ENCODE measurements at places on chromosomes 5 and 9.

GRCh38 chr9:116372081-116372673, 218.6 kb downstream of the PAPPA start:
- no peaks in the 10 kb centered on the region for H3K27me3 ChIP-seq
- no peak overlapping the region for H3K27ac ChIP-seq
- H3K4me3 ChIP-seq = no peak overlapping the region

GRCh38 chr5:175745210-175745609, 87.3 kb downstream of the HRH2 start:
- no peaks in the 10 kb centered on the region for H3K4me1 ChIP-seq
- H3K36me3 ChIP-seq = no peaks in the 10 kb centered on the region
- no peak overlapping the region for H3K27ac ChIP-seq
- DNase-seq = no peak
- no peak overlapping the region for H3K4me3 ChIP-seq
- peaks cover 60% of the 10 kb centered on the region for H3K27me3 ChIP-seq

DNA sequence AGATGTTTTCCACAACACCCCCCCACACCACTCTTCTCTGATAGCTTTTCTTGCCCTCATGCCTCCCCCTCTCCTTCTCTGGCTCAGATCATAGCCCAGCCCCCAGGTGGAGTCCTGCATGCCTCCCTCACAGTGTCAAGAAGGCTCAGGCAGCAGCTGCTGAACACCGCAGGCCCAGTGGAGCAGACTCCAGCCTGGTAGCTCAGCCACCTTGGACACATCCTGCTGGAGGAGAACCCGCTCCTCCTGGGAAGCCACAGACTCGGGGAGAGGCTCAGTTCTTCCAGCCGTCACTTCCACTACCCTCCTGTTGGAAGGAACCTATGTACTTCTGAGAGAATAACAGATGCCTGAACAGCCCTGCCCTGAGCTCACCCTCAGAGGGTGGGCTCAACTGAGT, 143.4 kb downstream of the SPOCK1 start:
- H3K27ac ChIP-seq = no peak overlapping the region
- no peaks in the 10 kb centered on the region for H3K36me3 ChIP-seq
- no peaks in the 10 kb centered on the region for H3K4me1 ChIP-seq
- peaks cover 81% of the 10 kb centered on the region for H3K27me3 ChIP-seq
- no peak overlapping the region for H3K4me3 ChIP-seq

- H3K4me1 ChIP-seq = peaks cover 12% of the 10 kb centered on the region
- no peak overlapping the region for H3K27ac ChIP-seq
- H3K4me3 ChIP-seq = no peak overlapping the region
- DNase-seq = no peak
Measured at GRCh38 chr9:127550282-127550681, 61.8 kb upstream of the STXBP1 start.

- no peak for DNase-seq
- no peaks in the 10 kb centered on the region for H3K27me3 ChIP-seq
- H3K4me3 ChIP-seq = no peak overlapping the region
- peaks cover 4% of the 10 kb centered on the region for H3K36me3 ChIP-seq
Measured at GRCh38 chr5:147626464-147626863, 116.6 kb upstream of the DPYSL3 start.

- H3K4me3 ChIP-seq = no peak overlapping the region
- H3K4me1 ChIP-seq = peaks cover 12% of the 10 kb centered on the region
- DNase-seq = no peak
- no peak overlapping the region for H3K27ac ChIP-seq
- H3K36me3 ChIP-seq = peaks cover 29% of the 10 kb centered on the region
Measured at GRCh38 chr9:123000371-123001068, 32.9 kb upstream of the GPR21 start.

GRCh38 chr5:143938230-143938629, 126.3 kb downstream of the HMHB1 start:
- no peaks in the 10 kb centered on the region for H3K4me1 ChIP-seq
- no peak overlapping the region for H3K27ac ChIP-seq

- H3K4me1 ChIP-seq = peaks cover 41% of the 10 kb centered on the region
- H3K4me3 ChIP-seq = no peak overlapping the region
- no peak for DNase-seq
- no peaks in the 10 kb centered on the region for H3K36me3 ChIP-seq
Measured at GRCh38 chr5:147485046-147485445, 24.8 kb downstream of the DPYSL3 start.

- no peak overlapping the region for H3K4me3 ChIP-seq
- no peak for DNase-seq
- H3K36me3 ChIP-seq = no peaks in the 10 kb centered on the region
- no peak overlapping the region for H3K27ac ChIP-seq
- peaks cover 31% of the 10 kb centered on the region for H3K4me1 ChIP-seq
Measured at GRCh38 chr5:40395251-40395650, 284.5 kb upstream of the PTGER4 start.

DNA sequence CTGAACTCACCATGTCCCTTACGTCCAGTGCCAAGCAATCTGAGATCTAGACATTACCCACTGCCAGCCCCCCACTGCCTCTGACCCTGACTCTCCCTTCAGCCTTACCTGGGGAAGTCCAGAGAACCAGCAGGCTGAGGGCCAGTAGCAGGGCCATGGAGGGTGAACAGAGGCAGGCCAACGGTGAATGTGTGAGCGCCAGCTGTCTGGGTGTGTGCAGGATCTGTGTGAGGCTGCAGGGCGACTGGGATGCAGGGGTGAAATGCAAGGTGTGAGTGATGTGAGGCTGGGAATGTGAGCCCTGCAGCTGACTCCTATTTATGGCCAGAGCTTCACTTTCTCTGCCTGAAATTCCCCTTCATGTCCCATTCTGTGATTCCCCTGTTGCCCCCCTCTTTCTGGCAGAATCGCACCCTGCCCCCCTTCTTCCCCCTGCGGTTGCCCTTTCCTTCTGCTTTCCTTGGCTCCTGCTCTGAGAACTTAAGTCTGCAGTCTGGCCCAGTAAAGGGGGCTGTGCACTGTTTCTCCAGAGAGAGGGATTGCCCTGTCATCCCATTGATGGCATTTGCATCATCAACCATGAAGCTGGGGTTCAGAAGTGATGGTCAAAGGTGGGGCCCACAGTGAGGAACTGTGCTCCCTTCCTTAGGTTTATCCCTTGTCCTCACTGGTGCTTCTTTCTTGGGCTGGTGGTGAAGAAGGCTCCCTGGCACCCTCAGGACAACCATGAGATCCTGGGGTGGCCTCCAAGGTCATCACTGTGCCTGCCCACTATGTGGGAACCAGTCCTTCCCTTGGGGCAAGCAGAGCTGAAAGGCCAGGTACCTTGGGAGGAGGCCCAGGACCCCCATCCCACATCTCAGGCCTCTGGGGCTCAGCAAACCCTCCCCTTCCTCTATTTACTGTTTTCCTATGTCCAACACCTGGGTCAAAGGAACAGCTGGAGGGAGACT, at the start of gene CCL19:
TSS of gene CCL19 (minus strand) at position 294 of the 953 bp plus-strand sequence. CDS start at position 157, 137 bp downstream.
- no peaks in the 10 kb centered on the region for H3K27me3 ChIP-seq
- no peak for DNase-seq
- H3K4me1 ChIP-seq = no peaks in the 10 kb centered on the region
- H3K27ac ChIP-seq = no peak within 1 kb of the TSS
- peaks cover 9% of the 10 kb centered on the region for H3K36me3 ChIP-seq

DNA sequence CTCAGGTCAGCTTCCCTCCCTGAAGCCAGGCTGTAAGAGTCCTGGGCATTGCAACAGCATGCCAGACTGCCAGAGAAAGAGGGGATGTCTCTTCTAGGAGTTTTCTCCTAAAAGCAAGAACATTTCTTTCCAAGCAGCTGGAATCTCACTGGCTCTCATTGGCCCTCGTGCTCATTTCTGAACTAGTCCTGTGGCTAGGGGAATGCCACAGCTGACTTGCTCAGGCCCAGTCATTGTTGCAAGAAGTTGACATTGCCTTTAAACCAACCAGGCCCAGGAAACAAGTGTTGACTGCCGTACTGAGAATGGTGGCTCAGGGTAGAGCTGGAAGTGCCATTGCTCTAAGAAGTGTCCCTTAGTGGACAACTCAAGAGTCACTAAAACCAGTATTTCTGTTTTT, 15.0 kb upstream of the CEP120 start:
- no peaks in the 10 kb centered on the region for H3K36me3 ChIP-seq
- no peak overlapping the region for H3K27ac ChIP-seq
- H3K4me1 ChIP-seq = peaks cover 33% of the 10 kb centered on the region
- no peak overlapping the region for H3K4me3 ChIP-seq
- H3K27me3 ChIP-seq = no peaks in the 10 kb centered on the region
- DNase-seq = no peak

GRCh38 chr5:59016925-59017324, 434.1 kb downstream of the RAB3C start:
- DNase-seq = no peak
- H3K27me3 ChIP-seq = no peaks in the 10 kb centered on the region
- H3K27ac ChIP-seq = no peak overlapping the region
- H3K36me3 ChIP-seq = peaks cover 50% of the 10 kb centered on the region
- H3K4me1 ChIP-seq = peaks cover 15% of the 10 kb centered on the region
- no peak overlapping the region for H3K4me3 ChIP-seq

DNA sequence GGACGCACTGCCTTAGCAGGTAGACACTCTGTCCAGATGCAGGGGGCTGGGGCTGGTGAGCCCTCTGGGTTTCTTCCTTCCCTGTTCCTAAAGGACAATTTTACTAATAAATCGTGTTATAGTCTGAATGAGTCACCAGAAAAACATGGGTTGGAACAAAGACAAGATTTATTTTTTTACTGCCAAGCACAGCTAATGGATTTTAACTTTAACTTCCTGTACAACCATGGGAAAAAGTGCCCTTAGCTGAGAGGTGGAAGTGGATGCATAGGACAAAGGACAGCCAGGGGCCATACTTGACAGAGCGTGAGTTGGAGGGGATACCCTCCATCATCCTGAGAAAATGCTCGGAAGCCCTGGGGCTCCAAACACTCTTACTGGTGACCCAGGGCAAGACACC, 300.7 kb downstream of the MSX2 start:
- H3K4me1 ChIP-seq = no peaks in the 10 kb centered on the region
- H3K4me3 ChIP-seq = no peak overlapping the region
- no peak overlapping the region for H3K27ac ChIP-seq
- no peak for DNase-seq

DNA sequence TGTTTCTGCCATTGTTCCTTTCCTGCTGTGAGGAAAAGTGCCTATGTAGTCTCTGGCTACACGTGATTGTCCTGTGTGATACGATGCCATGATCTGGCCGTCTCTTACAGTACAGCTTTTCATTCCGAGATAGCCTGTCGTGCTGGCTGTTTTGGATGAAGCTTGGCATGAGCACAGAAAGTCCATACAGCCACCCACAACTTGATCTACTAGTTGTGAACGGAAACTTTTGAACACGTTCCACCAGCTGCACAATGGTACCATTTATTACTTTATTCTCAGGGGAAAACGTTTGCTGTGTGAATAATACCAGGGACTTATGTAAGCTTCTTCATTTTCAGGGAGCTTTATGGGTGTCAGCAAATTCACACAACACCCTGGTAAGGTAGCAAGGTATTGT, 217.6 kb upstream of the ANKRD55 start:
- H3K27me3 ChIP-seq = no peaks in the 10 kb centered on the region
- H3K27ac ChIP-seq = no peak overlapping the region
- DNase-seq = no peak
- peaks cover 20% of the 10 kb centered on the region for H3K4me1 ChIP-seq

DNA sequence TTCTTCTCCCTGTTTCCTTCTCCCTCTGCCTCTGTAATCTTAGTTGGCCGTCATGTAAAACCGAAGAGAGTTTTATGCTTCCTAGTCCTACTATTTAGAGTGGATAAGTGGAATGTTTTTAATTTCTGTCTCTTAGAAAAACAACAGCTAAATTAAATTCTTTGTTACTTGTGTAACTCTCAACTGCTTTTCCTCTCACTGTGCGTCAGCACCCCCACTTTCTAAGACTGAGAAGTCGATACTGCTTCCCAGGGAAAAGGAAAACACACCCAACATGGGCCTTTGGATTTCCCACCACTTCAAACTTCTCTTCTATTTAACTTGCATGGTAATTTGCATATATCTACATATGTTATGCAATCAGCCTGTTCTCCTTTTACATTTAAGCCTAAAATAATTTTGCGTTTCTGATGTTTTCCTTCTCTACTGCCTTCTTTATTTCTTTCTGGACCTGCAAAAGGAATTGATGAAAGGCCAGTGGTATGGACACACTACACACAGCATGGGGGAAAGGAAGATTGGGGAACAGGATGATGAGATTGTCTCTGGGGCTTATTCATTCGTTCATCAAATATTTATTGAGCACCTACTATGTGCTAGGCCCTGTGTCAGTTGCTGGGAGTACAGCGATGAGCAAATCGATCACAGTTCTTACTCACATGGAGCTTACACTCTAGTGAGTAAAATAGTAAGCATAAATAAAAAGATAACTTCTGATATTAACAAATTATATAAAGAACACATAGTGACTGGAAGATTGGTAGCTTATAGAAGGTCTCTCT, 52.5 kb upstream of the CTNNA1 start:
- no peak for DNase-seq
- no peak overlapping the region for H3K4me3 ChIP-seq
- peaks cover 29% of the 10 kb centered on the region for H3K4me1 ChIP-seq
- H3K36me3 ChIP-seq = no peaks in the 10 kb centered on the region
- no peaks in the 10 kb centered on the region for H3K27me3 ChIP-seq

DNA sequence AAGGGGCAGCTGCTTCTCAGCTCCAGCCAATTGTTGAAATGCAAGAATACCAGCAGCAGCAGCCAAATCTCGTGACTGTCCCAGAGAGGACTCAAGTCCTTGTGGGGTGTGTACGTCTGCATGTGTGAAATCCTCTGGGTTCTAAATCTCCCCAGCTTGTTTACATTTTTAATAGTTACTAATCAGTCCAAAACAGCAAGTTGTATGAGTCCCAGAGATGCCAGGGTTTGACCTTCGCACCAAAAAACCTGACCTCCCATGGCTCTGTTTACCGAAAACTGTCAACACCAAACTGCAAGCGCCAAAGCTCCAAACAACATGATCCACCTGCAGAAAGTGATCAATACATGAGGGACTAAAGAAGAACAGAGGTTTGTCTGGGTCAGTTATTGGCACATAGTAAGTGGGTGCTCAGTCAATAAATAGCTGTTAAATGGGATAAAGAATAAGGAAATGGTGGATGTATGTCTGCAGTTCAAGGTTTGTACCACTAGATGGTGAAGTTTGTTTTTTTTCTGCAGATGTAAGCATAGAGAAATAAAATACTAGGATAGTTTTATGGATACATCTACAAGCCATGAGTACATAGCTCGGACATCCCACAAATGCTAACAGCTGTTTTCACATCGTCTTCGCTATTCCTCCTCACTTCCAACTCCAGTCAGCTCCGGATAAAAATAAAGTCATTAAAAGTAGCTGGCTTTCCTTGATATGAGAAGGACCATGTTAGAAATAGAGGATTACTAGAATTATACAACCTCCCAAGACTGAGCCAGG, 85.3 kb upstream of the ADRB2 start:
- no peak overlapping the region for H3K4me3 ChIP-seq
- H3K4me1 ChIP-seq = peaks cover 3% of the 10 kb centered on the region
- H3K36me3 ChIP-seq = no peaks in the 10 kb centered on the region
- H3K27ac ChIP-seq = no peak overlapping the region

DNA sequence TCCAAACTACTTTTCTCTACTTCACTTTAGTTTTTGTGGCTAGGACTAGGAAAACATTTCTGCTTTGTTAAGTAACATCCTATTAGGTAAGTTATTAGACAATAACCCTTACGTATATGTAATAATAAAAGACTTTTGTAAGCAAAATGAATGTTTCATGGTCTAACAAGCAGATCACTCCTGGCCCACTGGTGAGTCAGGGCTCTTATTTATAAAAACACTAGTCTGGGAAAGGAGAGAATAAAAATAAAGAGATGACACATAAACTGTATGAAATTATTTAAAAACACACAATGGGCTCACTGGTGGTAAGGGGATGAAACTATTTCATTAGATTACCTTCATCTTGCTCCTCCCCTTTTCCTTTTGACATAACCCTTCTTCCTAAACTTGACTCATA, 2212.2 kb upstream of the ACO1 start:
- H3K36me3 ChIP-seq = no peaks in the 10 kb centered on the region
- H3K27ac ChIP-seq = no peak overlapping the region
- H3K4me3 ChIP-seq = no peak overlapping the region

- no peak overlapping the region for H3K27ac ChIP-seq
- H3K36me3 ChIP-seq = peaks cover 6% of the 10 kb centered on the region
- peaks cover 11% of the 10 kb centered on the region for H3K4me1 ChIP-seq
- no peak overlapping the region for H3K4me3 ChIP-seq
- H3K27me3 ChIP-seq = peaks cover 5% of the 10 kb centered on the region
Measured at GRCh38 chr9:84953797-84954705, 284.5 kb downstream of the NTRK2 start.
